ENCODE measurements at places on chromosomes 12 and 14.

DNA sequence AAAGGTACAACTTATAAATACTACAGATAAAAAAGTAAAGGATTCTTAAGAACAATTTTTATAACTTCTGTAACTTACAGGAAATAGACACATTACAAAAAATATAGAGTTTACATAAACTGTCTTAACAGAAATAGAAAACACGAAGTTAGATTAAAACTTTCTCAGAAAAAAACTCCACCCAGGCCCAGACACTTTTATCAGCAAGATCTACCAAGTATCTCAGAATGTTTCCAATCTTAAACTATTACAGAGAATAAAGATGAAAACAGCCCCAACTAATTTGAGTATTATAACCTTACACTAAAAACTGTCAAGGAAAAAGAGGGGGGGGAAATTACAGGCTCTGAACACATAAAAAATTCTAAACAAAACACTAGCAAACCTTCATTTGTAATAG, 8.2 kb downstream of the ZFC3H1 start:
- no peak for DNase-seq

DNA sequence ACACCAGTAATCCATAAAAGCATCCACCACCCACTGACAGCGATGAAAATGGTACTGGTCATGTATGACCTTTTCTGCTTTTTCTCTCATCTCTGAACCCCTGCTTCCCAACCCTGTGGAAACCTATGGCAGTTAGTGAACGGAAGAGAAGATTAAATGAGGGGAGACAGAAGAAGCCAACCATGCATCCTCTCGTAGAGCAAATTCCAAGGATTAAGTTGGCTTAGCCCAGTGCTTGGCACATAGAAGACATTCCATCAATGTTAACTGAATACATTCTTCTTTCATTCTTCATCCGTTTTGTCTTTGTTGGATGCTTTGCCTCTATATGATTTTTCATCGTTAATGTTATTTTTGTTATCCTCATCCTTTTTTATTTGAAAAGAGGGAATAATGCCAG, 339.7 kb upstream of the FLRT2 start:
- no peak for DNase-seq

DNA sequence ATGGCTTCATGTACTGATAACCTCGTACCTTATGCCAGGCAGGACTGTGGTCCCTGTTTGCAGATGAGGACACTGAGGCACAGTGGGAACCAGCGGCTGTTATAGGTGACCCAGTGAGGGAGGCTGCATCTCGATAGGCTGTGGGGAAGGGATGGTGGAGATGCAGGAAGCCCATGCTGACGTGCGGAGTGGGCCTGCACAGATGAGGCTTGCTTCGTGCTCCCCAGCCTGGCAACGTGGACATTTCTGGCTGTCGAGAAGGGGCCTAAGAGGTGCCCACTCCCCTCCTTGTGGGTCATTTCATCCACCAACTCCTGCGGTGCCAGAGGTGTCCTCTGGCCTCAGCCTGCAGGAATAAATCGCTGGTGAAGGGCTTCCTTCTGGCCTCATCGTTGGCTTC, 107.4 kb downstream of the SLC25A47 start:
- no peak for DNase-seq

- DNase-seq = no peak
Observed at GRCh38 chr14:100052819-100053218, 12.4 kb upstream of the EVL start.

DNA sequence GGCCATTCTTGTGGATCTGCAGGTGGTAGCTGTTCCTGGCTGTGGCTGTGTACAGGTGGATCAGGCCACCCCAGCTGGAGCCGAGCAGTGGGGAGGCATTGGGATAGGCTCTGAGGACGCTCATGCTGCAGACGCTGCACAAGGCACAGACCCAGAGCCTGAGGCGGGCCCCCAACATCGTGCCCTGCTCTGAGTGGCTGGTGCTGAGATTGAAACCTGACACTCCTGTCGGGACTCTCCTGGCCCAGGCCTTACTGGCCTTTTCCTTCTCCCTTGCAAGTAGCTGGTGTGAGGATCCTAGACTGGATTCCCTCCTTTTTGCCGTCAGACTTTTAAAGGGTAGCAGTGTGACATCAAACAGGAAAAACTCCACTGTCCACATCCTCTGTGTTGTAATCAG, at the start of gene FGF23:
Gene FGF23 (minus strand): TSS at position 308 of the 400 bp plus-strand sequence. CDS start 130 bp downstream, at position 178.
- no peak for DNase-seq

DNA sequence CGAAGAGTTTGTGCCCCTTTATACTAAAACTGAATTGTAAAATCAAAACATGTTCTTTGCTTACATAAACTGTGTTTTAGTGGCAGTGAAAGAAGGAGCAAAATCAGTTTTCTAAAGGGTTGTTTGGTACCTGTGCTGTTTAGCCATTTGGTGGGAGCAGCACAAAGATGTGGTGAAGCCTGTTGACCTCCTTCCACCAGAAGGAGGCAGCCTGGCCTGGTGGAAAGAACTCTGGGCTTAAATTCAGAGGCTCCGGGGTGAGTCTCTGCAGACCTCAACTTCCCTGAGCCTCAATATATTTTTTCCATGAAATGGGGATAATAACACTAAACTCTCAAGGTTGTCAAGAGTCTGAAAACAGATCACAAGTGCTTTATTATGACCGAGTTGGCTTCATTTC, 502.5 kb downstream of the VRK1 start:
- DNase-seq = no peak

- peak; percentile 28 for DNase-seq
Observed at GRCh38 chr12:96501133-96501761, 11.9 kb downstream of the CFAP54 start.

GRCh38 chr14:103529383-103530365, 678 bp downstream of the TRMT61A start:
- DNase-seq = no peak

GRCh38 chr12:78795934-78796445, 68.6 kb upstream of the SYT1 start:
- peak; percentile 68 for DNase-seq

DNA sequence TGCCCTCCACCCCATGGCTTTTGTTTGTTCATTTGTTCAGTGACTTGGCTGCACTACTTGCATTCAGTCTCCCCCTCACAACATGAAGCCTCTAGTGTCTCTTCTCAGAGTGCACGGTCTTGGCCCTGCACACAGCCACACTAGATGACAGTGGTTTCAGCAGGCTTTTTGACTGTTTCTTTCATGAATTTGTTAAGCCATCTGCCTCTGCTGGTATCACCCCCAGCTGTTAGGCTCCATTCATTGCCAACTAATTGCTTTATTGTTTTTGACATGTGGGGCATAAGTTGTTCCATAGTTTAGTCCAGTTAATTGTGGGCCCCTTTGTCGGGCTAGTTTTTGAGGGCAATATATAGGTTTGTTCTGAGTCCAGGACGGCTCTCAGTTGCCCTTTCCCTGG, 18.8 kb downstream of the OS9 start:
- DNase-seq = no peak

- no peak for DNase-seq
Observed at GRCh38 chr14:52012635-52013034, 23.3 kb downstream of the RTRAF start.

GRCh38 chr12:130925666-130926015, 28.1 kb upstream of the ADGRD1 start:
- DNase-seq = no peak

DNA sequence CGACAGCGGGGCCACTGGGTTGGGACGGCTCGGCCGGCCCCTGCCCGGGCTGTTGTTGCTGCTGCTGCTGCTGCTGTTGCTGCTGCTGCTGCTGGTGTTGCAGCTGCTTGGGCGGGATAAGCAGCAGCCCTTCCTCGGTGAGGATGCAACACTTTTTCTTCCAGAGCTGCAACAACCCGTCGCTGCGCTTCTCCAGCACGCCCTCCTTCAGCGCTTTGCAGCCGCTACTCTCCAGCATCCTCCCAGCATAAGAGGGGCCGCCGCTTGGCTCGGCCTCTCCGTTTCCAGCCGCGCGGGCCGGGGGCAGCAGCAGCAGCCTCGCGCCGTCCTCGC, 529 bp downstream of the PHLDA1 start:
- DNase-seq = no peak

- DNase-seq = no peak
Observed at GRCh38 chr12:49366096-49366651, 1.1 kb upstream of the SPATS2 start.

DNA sequence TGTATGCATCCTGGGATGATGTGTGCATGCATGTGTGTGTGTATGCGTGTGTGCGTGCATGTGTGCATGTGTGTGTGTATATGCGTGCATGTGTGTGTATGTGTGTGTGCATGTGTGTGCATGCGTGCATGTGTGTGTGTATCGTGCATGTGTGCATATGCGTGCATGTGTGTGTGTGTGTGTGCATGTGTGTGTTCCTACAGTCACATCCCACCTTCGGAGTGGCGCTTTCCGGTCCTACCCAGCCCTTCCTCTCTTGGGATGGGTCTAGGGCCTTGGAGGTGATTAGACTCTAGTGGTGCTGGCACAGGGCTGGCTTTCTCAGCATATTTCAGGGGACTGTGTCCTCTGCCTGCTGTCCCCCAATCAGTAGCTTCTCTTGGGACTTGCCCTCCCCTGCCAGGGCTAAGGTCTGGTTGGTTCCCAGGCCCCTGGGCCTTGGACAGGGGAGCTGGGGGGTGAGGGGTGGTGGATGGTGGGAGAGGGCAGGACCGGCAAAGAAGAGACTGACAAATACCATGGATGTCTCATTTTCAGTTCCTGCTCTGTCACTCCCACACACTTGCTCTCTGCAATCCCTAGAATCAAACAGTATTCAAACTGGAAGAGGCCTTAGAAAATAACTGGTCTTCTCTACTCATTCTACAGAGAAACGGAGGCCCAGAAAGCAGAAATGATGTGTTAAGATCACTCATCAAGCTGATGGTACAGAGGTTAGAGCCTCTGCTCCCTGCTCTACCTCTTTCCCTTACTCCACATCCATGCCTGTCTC, 21.9 kb upstream of the FAIM2 start:
- no peak for DNase-seq

- no peak for DNase-seq
Observed at GRCh38 chr12:53766881-53767280, 15.1 kb upstream of the CISTR start.

GRCh38 chr12:72677139-72677538, 405.0 kb downstream of the TRHDE start:
- no peak for DNase-seq

- no peak for DNase-seq
Observed at GRCh38 chr12:124654666-124655047, 87.2 kb upstream of the NCOR2 start.

DNA sequence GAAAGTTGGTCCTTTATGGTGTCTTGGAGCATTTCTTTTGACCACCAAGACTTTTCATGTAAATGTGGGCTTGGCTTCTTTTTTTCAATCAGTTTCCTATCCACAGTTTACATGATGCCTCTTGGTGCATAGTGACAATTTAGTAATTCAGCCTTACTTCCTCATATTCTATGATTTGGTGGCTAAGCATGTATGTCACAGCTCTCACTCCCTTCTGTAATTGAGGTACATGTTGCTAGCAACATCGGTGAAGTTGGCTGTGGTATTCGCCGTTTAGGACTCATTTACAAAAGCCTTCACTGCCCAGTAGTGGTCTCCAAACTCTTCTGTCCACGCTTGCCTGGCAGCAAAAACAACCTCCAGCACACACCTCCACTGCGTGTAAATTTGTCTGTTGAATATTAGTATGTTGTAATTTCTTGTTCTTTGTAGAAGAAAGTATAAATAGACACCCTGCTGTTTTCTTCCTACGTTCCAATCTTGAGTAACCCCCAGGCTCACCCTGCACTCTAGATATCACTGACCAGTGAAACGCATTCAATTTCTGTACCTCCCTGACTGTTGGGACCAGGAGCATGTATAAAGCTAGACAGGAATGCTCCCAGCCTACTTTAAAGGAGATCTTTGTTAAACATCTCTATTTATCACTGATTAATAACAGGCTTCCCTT, 90.4 kb downstream of the PPP2R5C start:
- DNase-seq = no peak

DNA sequence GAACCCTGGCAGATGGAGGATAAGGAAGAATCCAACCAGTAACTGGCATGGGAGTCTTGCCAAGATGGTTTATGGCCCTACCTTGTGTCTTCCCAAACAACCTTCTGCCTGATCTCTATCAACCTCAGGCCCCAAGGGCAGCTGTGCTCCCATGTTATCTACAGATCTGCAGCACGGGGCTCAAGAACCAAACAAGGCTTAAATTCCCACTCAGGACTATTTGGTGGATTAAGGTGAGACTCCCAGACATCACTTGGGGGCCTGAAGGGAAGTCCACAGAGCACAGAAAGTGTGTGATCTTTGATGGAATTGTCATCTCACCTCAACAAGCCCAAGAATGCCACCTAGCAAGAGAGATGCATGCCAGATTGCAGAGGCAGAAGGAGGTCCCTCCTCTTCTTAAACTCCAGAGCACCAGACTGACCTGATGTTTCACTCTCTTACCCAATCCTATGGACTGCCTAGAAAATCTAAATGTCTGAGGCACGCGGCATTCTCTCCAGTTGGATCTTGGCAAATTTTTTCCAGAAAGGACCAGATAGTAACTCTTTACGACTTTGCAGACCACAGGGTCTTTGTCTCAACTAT, 759.5 kb upstream of the TBX3 start:
- DNase-seq = peak; percentile 81

- DNase-seq = no peak
Observed at GRCh38 chr14:33699300-33699983, 251.4 kb downstream of the EGLN3 start.

GRCh38 chr12:122615780-122616179, 87.4 kb downstream of the HCAR2 start:
- DNase-seq = no peak

DNA sequence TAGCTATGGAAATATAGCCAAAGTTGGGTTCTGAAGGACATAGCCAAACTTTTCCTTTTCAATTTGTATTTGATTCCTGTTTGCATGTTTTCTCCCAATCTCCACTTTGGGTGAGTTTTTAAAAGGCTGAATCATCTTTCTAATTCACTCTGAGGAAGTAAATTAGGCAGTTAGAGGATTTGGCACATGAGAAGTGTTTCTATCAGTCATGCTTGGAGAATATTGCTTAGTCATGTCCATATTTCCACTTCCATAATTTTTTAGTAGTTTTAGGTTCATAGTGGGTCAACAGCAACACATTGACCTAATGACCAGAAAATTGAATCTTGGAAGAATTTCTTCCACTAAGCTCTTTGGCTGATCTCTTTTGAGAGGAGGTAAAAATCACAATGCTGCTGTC, 21.8 kb downstream of the IRAK3 start:
- DNase-seq = no peak

- DNase-seq = no peak
Observed at GRCh38 chr12:62622177-62622576, 155.6 kb downstream of the MON2 start.

DNA sequence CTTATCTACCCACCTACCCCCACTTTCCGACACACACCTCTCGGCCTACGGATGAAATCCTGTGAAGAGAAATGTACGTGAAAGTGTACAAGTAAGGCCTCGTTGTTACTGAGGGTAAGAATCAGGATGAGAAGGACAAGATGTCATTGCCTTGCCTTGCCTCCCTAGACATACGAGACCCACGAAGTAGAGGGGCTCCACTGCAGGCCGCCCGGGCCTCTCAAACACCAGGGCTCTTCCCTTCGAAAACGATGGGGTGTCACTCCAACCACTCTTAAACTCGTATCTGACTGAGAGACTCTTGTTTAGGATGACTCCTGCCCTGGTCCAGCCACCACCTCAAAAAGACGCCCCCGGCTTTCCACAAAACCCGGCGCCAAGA, 498 bp downstream of the RACGAP1 start:
- no peak for DNase-seq

- DNase-seq = no peak
Observed at GRCh38 chr12:106769546-106769945, 4.9 kb upstream of the RIC8B start.

GRCh38 chr14:103516426-103517173, 6.0 kb downstream of the CKB start:
- no peak for DNase-seq

GRCh38 chr12:78530100-78530765, 334.3 kb upstream of the SYT1 start:
- peak; percentile 23 for DNase-seq

All from trophoblast cell (in vitro differentiated cells and primary cell).